ENCODE measurements at places on chromosomes 7 and 10.

DNA sequence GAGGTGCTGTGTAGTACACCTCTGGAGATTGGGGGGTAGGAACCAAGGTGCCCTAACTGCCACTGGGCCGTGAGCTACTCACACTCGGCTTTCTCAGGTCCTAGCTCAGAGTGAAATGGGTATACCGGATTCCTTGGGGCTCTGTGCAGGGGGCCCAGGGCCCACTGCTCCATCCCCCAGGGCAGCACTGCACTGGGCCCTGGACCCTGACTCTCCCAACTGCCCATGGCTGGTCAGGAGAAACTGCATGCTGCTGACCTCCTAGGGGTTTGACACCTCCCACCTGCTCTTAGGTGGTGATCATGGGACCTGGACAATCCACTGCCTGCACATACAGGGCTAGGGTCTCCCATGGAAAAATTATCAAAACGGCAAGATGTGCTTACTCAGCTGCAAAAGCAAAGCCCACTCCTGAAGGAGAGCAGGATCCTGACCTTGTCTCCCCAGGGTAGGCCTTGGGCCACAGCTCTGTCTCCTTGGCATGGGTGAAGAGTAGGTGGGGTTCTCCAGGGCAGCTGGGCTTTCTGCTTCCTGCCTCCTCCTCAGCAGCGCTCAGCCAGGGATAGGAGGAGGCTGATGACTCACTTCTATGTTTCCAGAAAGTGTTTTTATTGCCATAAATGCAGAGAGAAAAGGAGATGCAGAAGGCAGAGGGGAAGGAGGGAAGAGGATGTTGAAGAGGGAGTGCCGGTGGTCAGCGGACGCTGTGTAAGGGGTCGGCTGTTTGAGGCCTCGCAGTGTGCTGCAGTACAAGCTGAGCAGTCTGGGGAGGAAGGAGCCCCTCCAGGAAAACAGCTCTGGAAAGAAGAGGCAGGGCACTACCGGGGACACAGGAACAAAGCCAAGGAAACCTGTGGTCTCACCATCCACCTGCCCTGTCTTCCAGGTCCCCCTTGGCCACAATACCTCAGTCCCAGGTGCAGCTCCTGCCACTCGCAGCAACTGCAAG is 107.8 kb downstream of the ARHGAP22 start:
- DNase-seq: peak; percentile 72

DNA sequence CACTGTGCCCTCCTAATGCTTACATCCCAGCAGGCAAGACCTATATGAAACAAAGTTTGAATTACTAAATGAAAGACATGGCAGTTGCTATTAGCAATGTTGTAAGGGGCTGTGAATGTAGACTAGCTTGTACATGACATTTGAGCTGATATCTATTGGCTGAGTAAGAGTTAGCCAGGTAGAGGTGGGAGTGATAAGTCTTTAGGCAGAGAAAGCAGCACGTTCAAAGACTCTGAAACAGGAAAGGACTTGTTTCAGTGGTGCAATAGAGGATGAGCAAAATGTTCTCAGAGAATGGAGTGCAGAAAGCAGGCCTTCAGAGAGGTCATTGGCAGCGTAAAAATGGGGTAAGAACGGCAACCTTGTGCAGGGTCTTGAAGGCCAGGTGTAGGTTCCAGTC is 687.6 kb downstream of the AUTS2 start:
- DNase-seq: no peak

DNA sequence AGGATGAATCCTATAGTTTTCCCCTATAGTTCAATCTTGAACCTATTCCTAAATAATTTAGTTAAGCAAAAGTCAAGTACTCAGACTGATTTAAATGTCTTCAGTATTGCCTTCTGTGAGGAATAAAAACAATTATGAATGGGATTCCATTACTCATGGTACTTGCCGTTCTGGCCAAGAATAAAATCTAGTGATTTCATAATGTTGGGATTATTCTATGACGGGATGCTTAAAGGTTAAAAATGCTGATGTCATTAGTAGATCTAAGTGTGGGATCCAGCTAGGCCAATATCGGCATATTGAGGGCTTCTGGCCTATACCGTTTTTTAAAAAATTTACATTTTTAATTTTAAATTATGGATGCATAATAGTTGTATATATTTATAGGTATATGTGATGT is 5.3 kb downstream of the BPGM start:
- no peak for DNase-seq

- no peak for DNase-seq
Observed at GRCh38 chr7:47709051-47709450, 127.1 kb upstream of the TNS3 start.

GRCh38 chr10:89233033-89233432 is 18.5 kb downstream of the LIPA start:
- no peak for DNase-seq

GRCh38 chr10:31147210-31147608 is 115.5 kb upstream of the ZNF438 start:
- DNase-seq: no peak

GRCh38 chr10:104337521-104337984 is 712 bp downstream of the ITPRIP start:
- peak; percentile 83 for DNase-seq

GRCh38 chr7:102115931-102116330 is 170.7 kb upstream of the SH2B2 start:
- no peak for DNase-seq

DNA sequence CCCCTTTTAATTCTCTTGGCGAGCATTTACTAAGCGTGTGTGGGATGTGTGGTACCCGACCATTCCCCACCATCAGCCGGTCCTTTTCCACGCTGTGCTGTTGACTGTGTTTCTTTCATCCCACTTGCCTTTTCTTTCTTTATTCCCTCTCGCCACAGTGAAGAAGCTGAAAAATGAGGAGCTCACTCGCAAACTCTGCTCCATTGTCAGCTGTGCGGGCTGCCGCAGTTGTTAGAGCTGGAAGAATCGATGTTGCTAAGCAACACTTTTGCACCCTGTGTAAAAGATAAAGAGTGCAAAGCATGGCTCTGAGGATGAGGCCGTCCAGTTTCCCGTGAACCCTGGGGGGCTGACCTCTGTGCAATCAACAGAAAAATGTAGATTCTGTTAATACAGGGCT is 203.1 kb upstream of the NEBL start:
- no peak for DNase-seq

DNA sequence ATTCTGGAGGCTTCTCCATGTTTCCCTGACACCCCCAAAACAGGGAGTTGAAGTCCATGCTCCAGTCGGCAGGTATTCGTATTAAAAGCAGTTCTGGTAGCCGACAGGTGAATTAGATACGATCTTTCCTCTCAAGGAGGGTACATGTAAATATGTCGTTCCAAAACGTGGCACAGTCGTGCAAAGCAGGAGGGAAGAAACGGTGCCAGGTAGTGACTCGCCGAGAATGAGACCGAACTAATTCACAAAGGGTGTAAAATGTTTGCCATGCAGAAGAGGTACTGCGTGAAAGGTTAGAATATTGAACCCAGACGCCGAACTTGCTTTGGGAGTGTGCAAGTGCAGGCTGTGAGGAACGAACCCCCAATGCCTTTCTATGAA is 483 bp downstream of the EDRF1 start:
- peak; percentile 2 for DNase-seq

- DNase-seq: no peak
Observed at GRCh38 chr7:12028508-12028907, 182.6 kb upstream of the TMEM106B start.

GRCh38 chr7:85023916-85024315 is 162.9 kb downstream of the SEMA3D start:
- no peak for DNase-seq
